CMK (cell line): ENCODE measurements at places on chromosomes 4 and X.

GRCh38 chr4:40333921-40334352 lies 1.2 kb upstream of the CHRNA9 start:
- DNase-seq: no peak

GRCh38 chrX:323721-324628 lies 5.4 kb upstream of the GTPBP6 start:
- DNase-seq: peak; percentile 56

DNA sequence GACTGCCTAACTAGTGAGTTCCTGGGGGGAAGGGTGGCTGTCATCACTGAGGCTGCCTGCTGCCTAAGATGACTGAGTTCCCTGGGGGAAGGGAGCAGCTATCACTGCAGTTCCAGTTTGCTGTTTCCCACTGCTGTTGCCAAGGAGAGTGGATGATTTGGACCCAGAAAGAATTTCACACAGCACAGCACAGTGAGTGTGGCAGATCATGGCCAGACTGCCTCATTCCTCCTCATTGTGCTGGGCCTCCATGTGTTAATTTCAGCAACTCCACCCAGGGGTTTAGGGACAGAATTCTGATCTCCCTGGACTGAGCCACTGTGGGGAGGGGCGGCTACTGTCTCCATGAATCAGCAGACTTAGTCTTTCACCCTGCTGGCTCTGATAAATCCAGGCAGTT lies 125.0 kb downstream of the TEX13C start:
- DNase-seq: no peak

DNA sequence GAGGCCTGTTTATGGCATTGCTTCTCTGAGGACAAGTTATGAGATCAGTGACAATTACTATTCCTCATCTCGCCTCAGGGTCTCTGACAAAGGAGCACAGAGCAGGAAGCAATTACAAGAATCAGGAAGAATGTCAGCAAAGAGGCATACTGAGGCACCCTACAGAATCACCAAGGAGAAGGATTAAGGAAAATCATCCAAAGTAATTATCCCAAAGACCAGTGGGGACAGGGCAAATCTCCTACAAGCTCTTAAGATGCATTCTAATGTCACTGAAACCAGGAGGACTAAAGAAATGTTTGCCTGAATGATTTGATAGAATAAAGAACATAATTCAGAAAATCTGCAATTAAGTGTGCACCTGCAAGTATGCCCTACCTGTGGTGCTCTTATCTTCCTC lies 206.2 kb downstream of the RCHY1 start:
- no peak for DNase-seq

- DNase-seq: no peak
These were observed 2.8 kb upstream of the PRR27 start for GRCh38 chr4:70151271-70151670.

GRCh38 chr4:153260553-153261300 lies 56.5 kb downstream of the TRIM2 start:
- DNase-seq: no peak

DNA sequence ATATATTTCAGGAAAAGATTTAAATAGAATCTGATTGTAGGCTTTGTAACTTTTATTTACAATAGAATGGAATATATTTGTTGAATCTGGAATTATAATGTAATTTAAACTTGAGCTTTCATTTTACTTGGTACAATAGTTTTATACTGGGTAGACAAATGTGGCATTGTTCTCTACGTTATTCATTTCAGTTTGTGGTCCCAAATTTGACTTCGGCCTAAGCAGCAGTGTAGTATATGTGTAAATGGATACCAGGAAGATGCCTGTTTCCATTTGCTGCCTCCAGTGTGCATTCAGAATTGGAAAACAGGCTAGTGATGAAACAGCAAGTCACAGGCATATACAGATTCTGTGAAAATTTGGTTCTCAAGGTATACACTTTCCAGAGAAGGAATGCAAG lies 77.8 kb downstream of the CLDN22 start:
- no peak for DNase-seq

- no peak for DNase-seq
These were observed 50.6 kb upstream of the MAN2B2 start for GRCh38 chr4:6524436-6524835.

- no peak for DNase-seq
These were observed 381.1 kb upstream of the MAD2L1 start for GRCh38 chr4:120447774-120448173.

- no peak for DNase-seq
These were observed 190.2 kb upstream of the GK2 start for GRCh38 chr4:79598214-79598613.
